ENCODE measurements at places on chromosomes 6 and 20. TPM values are rescaled to one million over a fixed set of nuclear protein-coding genes. Genes with fewer than 3 reads are reported as not detected.

DNA sequence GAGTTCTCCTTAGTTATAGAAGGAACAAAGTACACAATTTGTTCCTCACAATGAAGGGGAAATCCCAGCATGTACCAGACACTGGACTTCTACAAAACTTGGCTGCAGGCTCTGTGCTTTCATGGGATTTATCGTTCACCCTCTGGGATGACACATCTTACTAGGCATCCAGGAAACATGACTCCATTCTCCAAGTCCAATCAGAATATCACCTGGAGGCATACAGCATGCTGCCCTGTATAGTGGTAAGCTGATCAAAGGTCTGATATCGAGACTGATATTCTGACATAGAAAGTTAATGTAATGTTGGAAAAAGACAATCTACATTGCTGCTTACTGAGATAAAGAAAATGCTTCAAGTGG is 6.7 kb downstream of the RWDD2A start:
- no peak for DNase-seq

- peak; percentile 65 for DNase-seq
Observed at GRCh38 chr6:22942403-22942802, 373.0 kb downstream of the HDGFL1 start.

- no peak for DNase-seq
Observed at GRCh38 chr20:62015540-62016288, 50.0 kb downstream of the TAF4 start.

GRCh38 chr20:32526541-32526940 is 58.6 kb downstream of the NOL4L start:
- no peak for DNase-seq

Gene TPD52L1
- total RNA-seq: 15.6 TPM

Gene CST5
- total RNA-seq: not detected

Gene VNN1
- total RNA-seq: 0.89 TPM

All from skin of body (tissue), 3 donors.